ENCODE measurements at places on chromosomes 2 and 18. TPM values are rescaled to one million over a fixed set of nuclear protein-coding genes. Genes with fewer than 3 reads are reported as not detected.

GRCh38 chr2:199751492-199752120 lies 99.4 kb downstream of the FTCDNL1 start:
- no peaks in the 10 kb centered on the region for H3K36me3 ChIP-seq
- H3K4me1 ChIP-seq: peaks cover under 1% of the 10 kb centered on the region
- H3K27ac ChIP-seq: no peak overlapping the region
- no peak overlapping the region for H3K4me3 ChIP-seq
- DNase-seq: no peak

GRCh38 chr2:109160714-109161440 lies 31.9 kb downstream of the SH3RF3 start:
- no peak overlapping the region for H3K4me3 ChIP-seq
- no peaks in the 10 kb centered on the region for H3K36me3 ChIP-seq
- no peaks in the 10 kb centered on the region for H3K27me3 ChIP-seq
- no peak overlapping the region for H3K27ac ChIP-seq

MYO7B gene
- total RNA-seq: 0.19 TPM

- no peaks in the 10 kb centered on the region for H3K27me3 ChIP-seq
- no peaks in the 10 kb centered on the region for H3K36me3 ChIP-seq
- H3K4me3 ChIP-seq: no peak overlapping the region
- H3K4me1 ChIP-seq: no peaks in the 10 kb centered on the region
- H3K27ac ChIP-seq: no peak overlapping the region
- DNase-seq: no peak
These were observed 6.2 kb upstream of the SDC1 start for GRCh38 chr2:20231159-20231558.

DNA sequence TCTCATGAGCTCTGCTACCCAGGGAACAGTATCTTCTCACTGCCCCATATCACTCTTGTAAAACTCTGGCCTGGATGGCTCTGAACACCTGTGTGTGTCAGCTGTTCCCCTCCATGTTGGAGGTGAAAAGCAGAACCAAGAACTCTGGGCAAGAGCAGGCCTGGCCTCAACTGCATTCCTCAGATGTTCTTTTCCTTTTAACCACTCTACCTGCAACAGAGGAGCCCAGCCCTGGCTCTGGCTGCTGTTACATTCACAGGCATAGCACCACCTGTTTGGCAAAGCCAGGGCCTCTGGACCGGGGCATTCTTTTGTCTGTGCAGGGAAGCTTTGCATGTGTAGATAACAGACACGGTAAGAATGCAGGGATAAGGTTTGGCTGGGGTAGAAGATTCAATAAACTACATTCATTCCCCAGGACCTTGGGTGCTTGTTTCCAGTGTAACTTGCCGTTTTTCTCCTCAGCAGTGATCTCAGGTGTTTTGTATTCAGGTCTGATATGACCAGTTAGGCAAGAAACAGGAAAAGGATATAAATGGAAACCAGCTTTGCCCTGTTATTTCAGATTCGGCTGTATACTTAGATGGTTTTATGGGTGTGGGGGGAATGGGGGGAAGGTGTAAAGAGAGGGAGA lies 95.1 kb downstream of the SPTBN1 start:
- no peaks in the 10 kb centered on the region for H3K36me3 ChIP-seq
- H3K4me3 ChIP-seq: no peak overlapping the region
- no peak overlapping the region for H3K27ac ChIP-seq
- peaks cover 90% of the 10 kb centered on the region for H3K4me1 ChIP-seq

DNA sequence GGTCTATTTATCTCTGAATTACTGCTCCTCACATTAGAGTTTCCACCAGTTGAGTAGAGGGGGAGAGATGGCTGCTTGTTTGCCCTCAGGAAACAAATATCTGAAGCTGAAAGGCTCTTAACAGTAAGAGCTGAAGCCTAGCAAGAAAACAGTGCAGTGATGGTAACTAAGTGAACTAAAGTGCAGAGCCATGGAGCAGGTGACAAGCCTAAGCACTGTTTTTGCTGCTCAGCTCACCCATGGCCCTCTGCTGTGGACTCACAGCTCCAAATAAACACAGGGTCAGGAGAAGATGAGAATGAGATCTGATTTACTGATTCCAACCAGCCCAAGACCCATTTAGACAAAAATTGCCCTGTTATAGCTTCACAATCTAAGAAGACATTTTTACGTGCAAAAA lies 118.4 kb downstream of the ETAA1 start:
- H3K27ac ChIP-seq: peak overlapping the region; percentile 20
- H3K27me3 ChIP-seq: no peaks in the 10 kb centered on the region
- no peak overlapping the region for H3K4me3 ChIP-seq
- no peaks in the 10 kb centered on the region for H3K36me3 ChIP-seq

GRCh38 chr2:168184681-168185513 lies 62.5 kb downstream of the STK39 start:
- H3K27me3 ChIP-seq: no peaks in the 10 kb centered on the region
- no peak overlapping the region for H3K4me3 ChIP-seq
- peaks cover 3% of the 10 kb centered on the region for H3K36me3 ChIP-seq
- DNase-seq: no peak
- no peak overlapping the region for H3K27ac ChIP-seq

GRCh38 chr2:183532514-183532913 lies 408.3 kb downstream of the NUP35 start:
- H3K27me3 ChIP-seq: no peaks in the 10 kb centered on the region
- H3K4me3 ChIP-seq: no peak overlapping the region
- no peak overlapping the region for H3K27ac ChIP-seq
- H3K4me1 ChIP-seq: no peaks in the 10 kb centered on the region

DNA sequence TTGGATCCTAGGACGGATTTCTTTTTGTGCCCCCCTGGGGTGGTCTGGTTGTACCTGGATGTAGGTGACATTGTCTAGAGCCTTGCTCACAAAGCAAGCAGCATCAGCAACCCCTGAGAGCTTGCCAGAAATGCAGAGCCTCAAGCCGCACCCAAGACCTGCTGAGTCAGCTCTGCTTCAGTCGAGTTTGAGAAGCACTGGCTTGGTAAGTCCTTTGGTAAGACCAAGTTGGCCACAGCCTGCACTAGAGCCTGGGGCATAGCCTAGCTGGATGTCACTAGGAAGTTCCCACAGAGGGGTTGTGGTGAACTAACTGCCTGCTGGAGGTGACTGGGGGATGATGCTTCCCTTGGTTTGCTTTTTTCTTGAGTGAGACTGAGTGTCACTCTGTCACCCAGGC lies 6.2 kb downstream of the ABCG5 start:
- H3K4me1 ChIP-seq: peaks cover 9% of the 10 kb centered on the region
- no peak overlapping the region for H3K27ac ChIP-seq
- H3K4me3 ChIP-seq: no peak overlapping the region
- H3K36me3 ChIP-seq: no peaks in the 10 kb centered on the region

PAX3 gene
- not detected for total RNA-seq

Measured in esophagus muscularis mucosa (tissue), 4 donors.